GM12892 (cell line): ENCODE measurements at places on chromosomes 5 and 9.

DNA sequence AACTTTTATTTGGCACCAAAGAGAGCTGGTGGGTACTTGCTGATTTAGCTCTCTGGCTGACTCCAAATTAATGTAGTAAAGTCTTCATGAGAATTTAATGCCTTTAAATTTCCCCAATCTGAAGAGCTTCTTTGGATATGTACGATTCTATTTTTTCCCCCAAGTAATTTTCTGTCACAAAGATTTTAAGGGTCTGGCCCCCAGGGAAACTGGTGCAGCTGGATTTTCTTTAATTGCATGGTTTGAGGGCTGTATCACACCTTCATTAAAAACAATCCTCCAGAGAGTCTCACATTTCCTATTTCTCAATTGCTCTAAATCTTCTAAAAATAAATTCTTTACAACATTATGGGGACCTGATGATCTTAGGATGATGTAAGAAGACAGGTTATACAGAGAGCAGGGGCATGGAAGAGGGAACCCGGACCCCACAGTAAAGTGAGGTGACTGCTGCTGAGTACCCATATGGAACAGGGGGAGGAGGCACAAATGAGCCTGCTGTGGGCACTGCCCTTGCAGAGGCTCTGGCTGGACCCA is 158.9 kb downstream of the ENTREP1 start:
- DNase-seq = no peak

GRCh38 chr5:44252545-44252944 is 136.7 kb downstream of the FGF10 start:
- DNase-seq = no peak

GRCh38 chr5:39584927-39585326 is 160.1 kb upstream of the DAB2 start:
- no peak for DNase-seq

DNA sequence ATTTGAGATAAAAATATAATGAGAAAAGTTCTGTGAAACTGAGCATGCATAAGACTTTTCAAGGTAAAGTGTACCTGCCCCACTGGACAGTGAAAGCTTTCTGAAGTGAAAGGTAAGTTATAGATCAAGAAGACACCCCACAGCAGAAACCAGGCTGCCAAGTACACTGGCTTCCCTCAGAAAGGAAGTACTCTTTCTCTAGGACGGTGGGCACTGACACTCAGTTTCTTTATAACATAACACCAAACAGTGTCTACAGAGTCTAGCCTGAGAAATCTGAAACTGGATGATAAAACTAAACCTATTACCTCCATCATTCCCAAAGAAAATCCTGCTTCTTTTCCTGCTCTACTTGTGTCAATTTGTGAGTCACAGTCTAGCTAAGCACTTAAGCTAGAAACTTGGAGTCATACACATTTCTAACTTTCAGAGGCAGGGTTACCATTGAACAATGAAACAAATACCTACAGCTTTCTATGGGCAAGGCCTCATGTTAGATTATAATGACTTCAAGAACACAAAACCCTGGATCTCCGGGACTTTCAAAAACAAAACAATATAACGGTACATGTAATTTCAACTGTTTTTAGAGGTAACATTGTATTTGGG is 136.7 kb downstream of the CPLANE1 start:
- DNase-seq = no peak

- no peak for DNase-seq
Measured at GRCh38 chr9:91900055-91900796, 49.8 kb downstream of the ROR2 start.

GRCh38 chr5:107652839-107653607 is 17.7 kb downstream of the EFNA5 start:
- no peak for DNase-seq

DNA sequence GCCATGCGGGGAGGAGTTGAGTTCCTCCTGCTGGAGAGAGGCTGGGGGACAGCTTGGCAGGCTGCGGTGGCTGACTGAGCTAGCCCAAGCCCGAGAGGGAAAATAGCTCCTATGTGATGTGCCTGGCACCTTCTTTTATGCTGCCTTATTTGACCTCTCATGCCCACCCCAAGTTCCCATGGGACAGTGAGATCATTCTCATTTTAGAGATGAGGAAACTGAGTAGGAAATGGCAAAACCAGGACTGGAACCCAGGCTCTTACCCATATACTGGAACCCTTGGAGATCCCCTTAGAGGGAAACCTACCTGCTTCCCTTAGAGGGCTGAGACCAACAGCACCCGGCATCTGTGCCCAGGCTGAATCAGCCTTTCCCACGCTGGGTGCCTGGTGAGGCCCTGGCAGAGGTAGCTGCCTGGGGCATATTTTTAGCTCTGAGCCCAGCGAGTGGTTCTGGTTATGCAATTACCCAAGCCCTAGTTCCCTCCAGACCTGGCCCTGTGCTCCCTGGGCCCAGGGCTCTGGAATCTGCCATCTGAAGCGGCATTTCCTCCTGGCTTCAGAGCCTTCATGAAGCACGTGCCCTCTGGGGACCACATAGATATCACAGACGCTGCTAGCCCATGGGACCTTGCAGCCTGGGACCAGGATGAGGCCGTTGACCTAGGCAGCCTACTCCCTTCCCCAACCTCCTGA is 23.6 kb downstream of the COL27A1 start:
- no peak for DNase-seq

DNA sequence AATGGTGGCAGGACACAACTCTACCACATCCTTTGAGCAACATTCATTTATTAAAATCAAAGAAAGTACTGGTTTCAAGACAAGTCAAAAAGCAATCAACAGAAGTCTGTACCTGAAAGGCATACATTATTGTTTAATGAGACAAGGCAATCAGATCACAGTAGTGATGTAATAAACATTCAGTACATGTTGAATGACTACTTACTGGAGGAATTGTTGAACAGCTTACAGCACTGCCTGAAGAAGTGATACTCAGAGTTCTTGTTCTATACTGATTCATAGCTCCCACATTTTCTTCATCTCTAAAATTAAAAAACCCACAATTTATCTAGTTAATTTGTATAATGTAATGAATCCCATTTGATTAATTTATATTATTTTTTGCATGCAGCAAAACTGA is 18.2 kb downstream of the RIOK2 start:
- DNase-seq = no peak

DNA sequence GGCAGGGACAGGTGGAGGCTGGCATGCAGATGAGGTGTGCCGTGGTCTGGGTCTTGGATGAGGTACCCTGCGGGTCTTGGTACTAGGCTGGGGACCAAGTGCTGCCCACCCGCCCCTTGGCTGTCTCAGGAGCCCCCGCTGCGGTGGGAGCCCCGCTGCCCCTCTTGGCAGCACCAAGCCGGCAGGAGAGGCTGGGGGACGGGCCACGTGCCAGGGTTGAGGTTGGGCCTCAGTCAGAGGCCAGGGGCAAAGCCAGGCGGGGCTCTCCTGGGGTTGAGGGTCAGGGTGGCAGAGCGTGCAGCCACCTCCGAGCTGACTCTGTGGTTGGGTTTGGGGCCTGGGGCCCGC is 2.0 kb downstream of the CARD9 start:
- no peak for DNase-seq

- DNase-seq = no peak
Measured at GRCh38 chr5:115589043-115589442, 13.2 kb downstream of the TICAM2 start.

- no peak for DNase-seq
Measured at GRCh38 chr5:136427426-136427825, 62.1 kb upstream of the TRPC7 start.

DNA sequence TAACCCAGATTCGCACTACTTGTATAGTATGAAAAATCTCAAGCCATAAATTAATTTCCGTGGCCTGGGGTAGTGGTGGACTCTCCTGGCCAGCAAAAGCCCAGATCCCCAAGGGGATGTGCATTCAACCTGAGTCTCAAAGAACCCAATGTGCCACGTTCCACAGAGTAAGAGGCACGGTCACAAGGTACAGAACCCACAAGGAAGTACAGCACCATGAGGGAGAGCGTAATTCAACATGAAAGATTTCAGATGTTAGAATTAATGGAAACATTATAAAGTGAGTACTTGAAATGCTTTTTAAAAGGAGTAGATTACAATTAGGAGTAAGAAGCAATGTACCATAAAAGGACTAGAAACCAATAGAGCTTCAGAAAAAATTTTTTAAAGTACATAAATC is 23.4 kb downstream of the SRD5A1 start:
- no peak for DNase-seq

GRCh38 chr9:91690540-91691249 is 259.3 kb downstream of the ROR2 start:
- DNase-seq = no peak

DNA sequence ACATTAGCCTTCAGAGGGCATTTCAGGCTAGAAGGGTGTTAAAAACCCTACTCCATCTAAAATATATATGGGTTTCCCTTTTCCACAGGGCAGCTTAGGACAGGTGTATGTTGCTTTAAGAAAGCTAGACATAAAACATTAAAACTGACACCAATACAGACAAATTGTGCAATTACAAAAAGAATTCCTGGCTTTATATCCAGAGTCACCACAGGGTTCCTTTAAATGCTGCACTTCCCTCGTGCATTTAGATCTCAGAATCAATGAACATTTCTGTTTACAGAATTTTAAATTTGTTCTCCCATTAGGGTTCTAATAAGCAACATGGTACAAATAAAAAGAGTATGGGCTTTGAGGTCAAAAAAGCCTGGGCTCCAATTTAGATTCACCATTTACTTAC is 170.2 kb downstream of the MAPKAP1 start:
- no peak for DNase-seq

- no peak for DNase-seq
Measured at GRCh38 chr9:96515621-96516470, 65.9 kb downstream of the HABP4 start.

DNA sequence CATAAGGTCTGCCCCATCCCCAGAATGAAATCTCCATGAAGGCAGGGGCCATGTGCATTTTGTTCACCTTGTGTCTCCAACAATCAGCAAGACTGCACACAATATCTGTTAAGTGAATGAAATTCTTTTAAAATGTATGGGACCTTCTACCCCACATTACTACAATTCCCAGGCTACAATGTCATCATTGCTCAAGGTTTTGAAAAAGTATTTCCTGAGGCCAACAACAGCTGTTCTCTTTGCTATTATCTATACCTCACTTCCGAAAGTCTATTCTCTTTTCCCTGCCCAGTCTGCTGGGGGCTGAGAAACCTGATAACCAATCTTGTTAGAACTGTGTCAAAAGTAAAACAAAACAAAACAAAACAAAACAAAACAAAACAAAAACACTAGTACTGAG is 29.2 kb downstream of the HOMER1 start:
- DNase-seq = no peak

DNA sequence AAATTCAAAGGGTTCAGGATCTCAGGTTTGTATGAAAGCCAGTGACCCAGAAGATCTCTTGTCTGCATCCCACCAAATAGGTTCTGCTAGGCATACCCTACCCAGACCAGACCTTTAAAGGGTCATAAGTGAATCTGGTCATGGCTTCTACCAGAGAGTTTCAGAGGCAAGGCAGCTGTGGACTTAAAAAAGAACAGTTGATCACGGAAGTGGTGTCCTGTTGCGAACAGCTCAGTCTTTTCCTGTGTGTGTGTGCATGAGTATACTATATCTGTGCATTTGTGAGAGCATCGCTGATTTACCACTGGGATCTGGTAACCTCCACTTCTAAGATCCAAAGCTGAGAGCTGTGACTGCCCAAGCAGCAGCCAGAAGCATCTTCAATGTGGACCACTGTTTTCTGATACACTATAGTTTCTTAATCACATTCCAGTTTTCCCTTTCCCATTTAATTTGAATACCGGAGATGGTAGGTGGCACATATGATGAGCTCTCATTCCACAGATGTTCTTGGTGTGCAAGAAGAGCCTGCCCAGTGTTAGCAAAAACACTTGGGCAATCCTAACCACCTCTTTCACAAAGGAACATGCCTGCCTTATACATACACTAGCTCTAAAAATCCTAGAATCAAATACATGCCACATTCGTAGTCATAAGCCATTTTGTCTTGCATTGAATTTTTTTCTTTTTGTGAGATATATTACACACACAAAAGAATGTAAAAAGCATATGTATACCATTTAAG is 36.2 kb upstream of the OR2S2 start:
- no peak for DNase-seq

GRCh38 chr9:95226921-95227320 is 90.6 kb downstream of the FANCC start:
- DNase-seq = no peak

GRCh38 chr9:131999692-132000551 is 79.7 kb downstream of the MED27 start:
- DNase-seq = no peak

- DNase-seq = no peak
Measured at GRCh38 chr9:77909306-77909705, 122.3 kb downstream of the GNAQ start.

DNA sequence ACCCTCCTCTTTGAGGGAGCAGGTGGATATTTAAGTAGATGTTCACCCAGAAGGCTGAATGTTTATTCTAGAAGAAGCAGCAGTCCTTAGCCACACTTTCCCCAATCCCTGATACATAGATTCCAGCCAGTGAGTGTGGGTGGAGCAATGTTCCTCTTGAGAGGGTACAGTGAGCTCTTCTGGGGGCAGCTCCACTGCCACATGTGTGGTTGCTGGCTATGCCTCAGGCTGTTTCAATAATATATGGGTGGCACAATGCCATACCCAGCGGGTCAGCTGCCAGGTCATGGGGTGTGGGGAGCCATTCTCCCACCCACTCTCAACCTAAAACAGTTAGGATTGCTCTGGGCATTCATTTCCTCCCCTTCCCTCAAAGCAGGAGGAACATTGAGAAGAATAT is 61.6 kb upstream of the DAB2 start:
- DNase-seq = no peak

GRCh38 chr5:106311230-106311915 is 1359.4 kb downstream of the EFNA5 start:
- DNase-seq = no peak

GRCh38 chr5:171920765-171921391 is 85.6 kb downstream of the FBXW11 start:
- no peak for DNase-seq

DNA sequence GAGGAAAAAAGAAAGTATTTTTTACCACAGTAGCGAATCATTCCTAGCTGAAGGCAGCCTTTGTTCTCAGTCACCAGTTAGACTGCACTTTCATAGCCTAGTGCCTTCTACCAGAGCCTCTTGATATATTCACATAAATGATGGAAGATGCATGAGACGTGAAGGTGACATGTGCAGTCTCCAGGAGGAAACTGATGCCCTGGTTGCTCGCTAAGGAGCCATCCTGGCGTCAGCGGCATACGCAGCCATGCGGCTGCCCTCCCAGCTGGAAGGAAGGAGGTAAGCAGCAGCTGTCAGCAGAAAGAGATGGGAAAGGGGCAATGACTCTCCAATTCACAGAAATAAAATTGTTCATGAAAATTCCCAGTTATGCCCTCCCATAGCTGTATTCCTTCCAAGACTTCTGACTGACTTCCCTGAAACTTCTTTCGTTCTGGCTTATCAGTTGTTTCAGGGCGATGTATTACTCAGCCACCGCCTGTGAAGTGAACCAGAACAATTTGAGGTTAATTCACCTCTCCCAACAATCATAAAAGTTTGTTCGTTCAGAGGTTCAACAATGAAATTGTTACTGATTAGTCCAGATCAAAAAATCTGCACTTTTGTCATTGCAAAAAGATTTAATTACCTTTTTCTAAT is 331.2 kb downstream of the NR2F1-AS1 start:
- no peak for DNase-seq

- no peak for DNase-seq
Measured at GRCh38 chr5:157993986-157994691, 135.2 kb upstream of the CLINT1 start.

- DNase-seq = no peak
Measured at GRCh38 chr5:76433261-76433660, 30.2 kb downstream of the IQGAP2 start.

- DNase-seq = no peak
Measured at GRCh38 chr5:6734781-6735180, 21.5 kb downstream of the TENT4A start.
